Brain (organoid and tissue), 16 donors: ENCODE measurements at places on chromosomes 11 and 22.

DNA sequence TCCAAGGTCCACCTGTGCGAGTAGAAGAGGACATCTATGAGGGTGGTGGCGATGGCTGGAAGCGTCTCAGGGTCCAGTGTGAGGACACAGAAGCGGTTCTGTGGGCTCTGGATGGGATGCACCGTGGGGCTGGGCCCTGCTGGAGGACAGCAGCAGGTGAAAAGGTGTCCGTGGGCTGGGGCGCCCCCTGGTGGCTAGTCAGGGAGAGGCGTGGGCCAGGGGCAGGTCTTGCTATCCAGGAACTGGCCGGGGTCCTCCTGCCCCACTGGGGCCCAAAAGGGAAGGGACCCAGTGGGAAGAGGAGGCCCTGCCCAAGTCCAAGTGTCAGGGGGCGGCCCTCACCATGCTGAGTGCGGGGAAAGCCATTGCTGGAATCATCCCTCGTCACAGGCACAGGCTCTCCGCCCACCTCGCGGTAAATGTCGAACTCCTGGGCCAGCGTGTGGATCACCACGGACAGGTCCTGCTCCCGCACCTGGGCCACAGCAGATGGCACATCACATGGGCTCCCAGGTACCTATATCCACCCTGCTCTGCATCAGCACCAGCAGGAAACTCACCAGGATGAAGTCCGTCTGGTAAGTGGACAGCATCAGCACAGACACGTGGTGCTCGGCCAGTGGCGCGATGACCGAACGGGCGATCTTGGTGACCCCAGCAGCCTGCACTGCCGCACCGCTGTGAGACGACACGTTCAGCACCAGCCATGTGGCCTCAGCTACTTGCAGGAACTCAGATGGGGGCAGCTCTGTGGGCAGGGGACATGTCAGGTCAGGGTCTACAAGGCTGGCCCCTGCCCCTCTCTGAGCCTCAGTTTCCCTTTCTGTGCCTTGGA lies 2.3 kb downstream of the CASTOR1 start:
- DNase-seq: no peak

DNA sequence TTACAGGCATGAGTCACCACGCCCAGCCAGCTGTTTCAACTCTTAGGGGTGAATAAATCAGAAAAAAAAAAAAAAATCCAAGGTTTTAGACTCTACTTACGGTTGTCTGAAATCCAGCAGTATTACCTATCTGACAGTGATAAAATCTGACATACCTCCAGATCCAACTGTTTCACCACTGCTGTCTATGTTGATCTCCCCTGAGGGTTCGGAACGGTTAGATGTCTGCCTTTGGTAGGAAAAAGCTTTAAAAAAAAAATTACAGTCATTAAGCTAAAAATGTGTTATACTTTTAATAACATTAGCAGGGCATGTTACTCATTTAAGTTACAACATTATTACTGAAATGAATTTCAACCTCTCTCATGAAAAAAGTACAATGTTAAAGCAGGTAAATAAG lies 21.1 kb downstream of the NCAPD3 start:
- DNase-seq: no peak

GRCh38 chr22:36328635-36329253 lies 59.0 kb downstream of the MYH9 start:
- DNase-seq: no peak

DNA sequence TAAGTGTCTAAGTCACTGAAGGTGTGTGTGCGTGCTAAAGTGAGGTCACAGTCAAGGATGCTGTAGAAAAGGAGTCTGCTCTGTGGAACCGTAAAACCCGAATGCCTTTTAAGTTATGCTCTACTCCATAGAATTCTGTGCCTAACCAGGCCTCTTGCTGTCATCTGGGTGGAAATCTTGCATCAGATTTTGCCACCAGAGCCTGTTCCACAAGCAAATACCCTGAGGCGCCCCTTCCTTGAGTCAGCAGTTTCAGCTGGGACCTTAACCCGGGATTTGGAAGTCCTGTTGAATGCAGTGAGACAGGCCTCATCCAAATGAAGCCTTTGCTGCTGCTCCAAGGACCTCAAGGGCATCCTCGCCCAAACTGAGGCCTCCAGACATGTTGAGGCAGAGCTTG lies 109.8 kb downstream of the WNT11 start:
- no peak for DNase-seq

DNA sequence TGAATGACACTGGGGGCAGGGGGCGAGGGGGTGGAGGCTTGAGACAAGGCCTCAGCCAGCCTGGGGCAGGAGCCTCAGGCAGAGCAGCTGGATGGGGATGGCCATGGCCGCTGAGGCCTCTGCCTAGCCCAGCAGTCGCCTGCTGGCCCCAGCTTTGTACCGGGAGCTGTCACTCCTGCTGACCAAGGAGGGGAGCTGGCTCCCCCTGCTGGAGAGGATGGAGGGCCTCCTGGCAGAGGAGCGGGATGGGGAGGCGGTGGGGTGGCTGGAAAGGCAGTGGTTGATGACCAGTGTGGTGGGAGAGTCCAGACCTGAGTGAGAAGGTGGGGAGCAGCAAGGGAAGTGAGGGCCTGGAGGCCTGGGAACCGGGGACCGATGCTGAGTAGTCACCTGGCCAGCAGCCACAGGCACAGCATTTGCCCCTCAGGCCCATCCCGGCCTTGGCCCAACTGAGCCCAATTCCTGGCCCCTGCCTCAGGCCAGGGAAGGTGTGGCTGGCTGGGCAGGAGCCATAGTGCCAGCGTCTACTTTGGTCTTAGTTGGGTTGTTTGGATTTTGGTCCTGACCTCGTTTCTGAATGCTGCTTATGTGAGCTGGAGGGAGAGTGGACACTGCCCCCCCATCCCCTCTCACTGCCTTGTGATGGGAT lies 6.0 kb upstream of the SUSD2 start:
- DNase-seq: peak; percentile 45

GRCh38 chr22:31742115-31742514 lies 7.8 kb downstream of the PRR14L start:
- DNase-seq: no peak

- DNase-seq: no peak
Observed at GRCh38 chr11:68439355-68440065, 21.0 kb upstream of the PPP6R3 start.

GRCh38 chr11:119091966-119092879 lies 7.5 kb downstream of the HMBS start:
- no peak for DNase-seq

DNA sequence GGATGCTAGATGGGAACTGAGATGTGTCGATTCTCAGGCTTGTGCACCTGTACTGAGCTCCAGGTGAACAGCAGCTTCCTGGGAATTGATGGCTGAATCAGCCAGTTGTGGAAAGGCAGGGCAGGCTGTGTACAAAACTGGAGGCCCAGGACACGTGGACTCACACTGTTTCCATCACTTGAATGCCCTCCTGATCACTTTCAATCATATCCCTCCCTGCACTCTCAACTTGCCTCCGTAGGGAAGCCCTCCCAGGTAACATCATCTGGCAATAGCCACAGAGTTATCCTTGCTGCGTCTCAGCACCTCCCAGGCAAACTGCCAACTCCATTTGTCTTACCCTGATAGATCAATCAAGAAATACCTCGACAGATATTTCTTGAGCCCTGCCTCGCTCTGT lies 10.1 kb downstream of the FAM83F start:
- DNase-seq: no peak

GRCh38 chr11:79098146-79098545 lies 342.7 kb downstream of the TENM4 start:
- DNase-seq: no peak

GRCh38 chr11:86869966-86870570 lies 69.7 kb downstream of the PRSS23 start:
- peak; percentile 54 for DNase-seq

- no peak for DNase-seq
Observed at GRCh38 chr22:41578114-41578513, 11.5 kb downstream of the PMM1 start.

DNA sequence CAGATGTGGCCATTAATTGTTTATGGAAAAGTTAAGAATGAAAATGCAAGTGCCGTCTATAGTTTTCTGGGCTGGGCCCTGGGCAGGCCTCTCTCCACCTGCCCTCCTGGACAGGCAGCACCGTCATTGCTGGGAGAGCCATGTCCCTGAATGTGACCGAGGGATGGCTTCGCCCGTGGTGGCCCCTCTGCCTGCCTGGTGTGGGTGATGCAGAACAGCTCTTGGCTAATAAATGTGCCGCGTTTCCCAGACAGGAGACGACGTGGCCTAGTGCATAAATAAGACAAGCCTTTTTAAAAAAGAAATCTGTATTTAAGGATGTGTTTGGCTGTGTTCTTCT lies 407.3 kb downstream of the TBC1D22A start:
- no peak for DNase-seq

GRCh38 chr11:120391292-120391691 lies 55.1 kb downstream of the ARHGEF12 start:
- peak; percentile 72 for DNase-seq

DNA sequence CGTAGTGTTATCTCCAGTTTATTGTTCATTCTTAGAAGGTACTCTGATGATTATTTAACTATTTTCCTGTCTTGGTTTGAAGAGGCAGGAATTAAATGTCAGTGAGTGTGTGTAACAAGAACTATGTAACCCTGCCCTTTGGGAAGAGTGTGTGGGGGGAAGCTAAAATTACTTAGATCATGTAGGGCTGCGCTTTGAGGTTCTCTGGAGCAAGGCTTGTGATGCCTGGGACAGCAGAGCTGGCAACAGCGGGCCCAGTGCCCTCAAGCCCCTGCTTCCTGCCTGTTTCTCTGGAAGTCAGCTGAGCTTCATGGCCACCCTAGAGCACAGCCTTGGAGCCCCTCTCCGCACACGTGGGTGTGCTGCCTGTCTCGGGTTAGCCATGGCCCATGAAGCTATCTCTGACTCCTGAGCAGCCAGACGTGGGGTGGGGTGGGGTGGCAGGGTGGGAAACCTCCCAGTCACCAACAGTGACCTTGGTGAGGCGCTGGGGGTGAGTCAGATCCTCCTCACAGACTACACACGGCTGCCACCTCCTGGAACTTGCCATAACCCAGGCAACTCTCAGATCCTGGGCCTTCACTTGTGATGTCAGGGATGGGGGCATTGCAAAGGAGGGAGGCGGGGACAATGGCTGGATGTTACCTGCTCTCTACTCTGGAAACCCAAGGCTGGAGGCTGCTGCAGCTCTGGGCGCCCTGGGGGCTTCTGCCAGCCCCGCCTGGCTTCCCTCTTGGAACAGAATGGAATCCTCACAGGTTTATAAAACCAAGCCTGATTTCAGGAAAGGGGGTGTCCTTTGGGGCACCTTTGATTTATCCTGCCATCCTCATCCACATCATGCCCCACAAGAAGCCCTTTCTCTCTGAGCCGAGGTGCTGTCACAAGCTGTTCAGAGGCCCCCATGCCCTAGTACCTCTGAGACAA lies 88.6 kb downstream of the SNX19 start:
- DNase-seq: peak; percentile 56

DNA sequence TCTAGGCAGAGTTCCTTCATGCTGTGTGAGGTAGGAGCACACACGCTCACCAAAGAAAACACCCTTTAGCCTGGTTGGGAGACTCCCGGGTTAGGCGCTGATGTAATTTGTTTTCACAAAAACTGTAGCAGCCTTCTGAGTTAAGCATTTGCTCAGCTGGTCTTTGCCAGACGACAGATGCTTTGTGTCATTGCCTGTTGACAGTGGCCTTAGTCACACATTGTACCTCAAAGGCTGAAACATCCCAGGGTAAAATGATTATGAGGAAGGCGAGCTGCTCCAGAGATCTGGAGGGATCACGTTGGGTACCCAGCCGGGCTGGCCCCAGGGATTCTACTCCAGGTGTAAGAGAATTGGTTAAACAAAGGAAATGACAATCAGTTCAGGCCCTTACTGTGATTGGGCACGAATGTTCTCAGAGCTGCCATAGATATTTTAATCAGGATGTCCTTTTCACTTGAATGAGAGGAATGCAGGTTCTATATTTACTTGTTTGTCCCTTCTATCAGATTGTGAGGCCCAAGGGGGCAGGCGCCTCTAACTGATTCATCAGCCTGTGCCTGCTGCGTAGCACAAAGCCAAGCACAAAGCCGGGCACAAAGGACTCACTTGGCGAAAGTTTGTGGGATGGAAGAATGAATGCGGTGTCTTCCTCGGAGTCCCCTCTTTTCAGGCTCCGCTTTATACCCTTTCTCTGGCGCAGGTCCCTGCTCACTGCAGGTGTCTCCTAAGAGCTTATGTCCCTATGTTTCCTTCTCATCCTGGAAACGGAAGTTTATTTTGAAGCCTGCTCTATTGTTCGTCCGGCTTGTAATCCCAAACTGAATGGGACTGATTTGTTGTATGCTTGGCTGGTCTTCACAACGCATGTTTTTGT lies 47.1 kb downstream of the ADM start:
- peak; percentile 33 for DNase-seq

- no peak for DNase-seq
Observed at GRCh38 chr11:71499546-71499945, 27.5 kb upstream of the KRTAP5-7 start.

DNA sequence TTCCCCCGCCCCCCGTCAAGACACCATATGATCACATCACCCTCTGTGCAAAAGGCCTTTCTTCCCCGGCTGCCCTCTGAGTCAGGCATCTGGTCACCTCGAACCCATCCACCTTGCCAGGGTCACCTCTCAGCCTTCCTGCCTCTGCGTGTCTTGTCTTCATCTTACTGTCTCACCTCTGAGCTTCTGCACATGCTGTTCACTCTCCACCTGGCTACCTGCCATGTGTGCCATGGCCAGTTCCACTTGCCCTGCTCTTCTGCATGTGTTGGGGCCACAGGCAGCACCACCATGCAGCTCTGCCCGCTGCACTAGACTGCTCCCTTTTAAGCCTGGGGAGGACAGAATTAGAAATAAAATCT lies 9.8 kb downstream of the ZNF74 start:
- DNase-seq: no peak

DNA sequence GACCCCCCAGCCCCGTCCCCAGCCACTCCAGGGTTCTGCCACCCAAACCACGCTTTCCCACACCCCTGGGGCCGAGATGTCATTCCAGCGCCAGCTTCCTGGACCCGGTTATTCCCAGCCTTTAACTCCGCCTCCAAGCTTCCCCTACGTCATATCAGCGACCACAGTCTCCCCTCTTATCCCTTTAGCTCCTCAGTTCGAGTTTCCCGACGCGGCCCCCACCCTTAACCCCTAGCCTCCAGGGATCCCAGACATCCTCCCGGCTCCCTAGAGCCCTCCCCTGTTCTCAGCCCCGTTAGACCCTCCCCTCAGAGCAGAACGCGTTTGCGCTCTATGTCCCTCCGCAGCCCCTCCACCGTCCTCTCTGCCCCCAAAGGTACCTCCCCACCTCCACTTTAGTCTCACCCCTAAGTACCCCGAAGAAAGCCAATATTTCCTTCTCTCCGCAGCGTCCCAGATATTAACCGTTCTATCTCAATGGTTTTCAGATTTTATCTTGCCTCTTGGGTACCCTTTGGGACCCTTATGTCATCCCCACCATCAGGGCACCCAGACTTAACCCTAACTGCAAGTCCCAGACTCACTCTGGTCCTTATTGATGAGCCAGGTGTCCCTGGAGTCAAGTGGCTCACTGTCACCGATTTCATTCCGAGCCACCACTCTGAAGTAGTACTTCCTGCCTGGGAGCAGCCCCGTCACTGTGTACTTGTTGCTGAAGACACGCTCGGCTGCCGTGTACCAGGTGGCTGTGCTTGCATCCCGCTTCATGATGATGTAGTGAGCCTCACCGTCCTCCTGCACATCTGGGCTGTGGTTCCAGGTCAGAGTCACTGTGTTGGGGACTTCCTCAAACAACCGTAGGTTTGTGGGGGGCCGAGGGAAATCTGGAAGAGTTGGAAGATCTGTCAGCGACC lies 8.0 kb downstream of the TMEM86A start:
- peak; percentile 90 for DNase-seq

GRCh38 chr11:114315749-114316368 lies 19.7 kb downstream of the NNMT start:
- no peak for DNase-seq
